ENCODE measurements at places on chromosomes 12 and 14.

DNA sequence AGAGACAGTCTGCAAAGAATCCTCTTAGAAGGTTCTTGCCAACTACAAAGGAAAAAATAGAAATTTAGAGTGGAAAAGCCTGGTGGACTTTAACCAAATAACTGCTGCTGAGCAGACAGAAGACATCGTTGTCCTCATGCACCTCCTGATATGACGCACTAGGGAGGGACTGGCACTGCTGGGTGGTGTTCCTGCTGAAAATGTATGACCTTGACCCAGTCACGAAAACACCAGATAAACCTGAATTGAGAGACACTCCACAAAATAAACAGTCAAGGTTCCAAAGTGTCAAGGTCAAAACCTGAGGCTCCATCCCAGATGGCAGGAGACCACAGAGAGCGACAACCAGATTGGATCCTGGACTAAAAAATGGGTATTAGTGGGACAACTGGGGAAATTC is 61.9 kb downstream of the CHGA start:
- no peak for DNase-seq

- DNase-seq: peak; percentile 91
These were observed 59.5 kb upstream of the CHGA start for GRCh38 chr14:92863286-92864080.

- DNase-seq: no peak
These were observed 258.4 kb upstream of the CRY1 start for GRCh38 chr12:107351713-107352112.

DNA sequence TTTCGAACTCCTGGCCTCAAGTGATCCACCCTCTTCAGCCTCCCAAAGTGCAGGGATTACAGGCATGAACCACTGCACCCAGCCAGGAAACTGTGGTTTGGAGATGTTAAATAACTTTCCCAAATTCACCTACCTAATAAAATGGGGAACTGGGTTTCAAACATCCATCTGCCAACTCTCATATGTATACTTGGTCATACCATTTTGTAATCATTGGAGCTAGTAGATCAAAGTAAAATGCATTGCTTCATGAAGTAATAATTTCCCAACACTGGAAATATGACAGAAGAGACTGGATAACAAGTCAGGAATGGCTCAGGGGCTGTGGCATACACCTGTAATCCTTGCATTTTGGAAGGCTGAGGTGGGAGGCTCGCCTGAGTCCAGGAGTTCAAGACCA is 5.3 kb upstream of the HECTD1 start:
- no peak for DNase-seq

DNA sequence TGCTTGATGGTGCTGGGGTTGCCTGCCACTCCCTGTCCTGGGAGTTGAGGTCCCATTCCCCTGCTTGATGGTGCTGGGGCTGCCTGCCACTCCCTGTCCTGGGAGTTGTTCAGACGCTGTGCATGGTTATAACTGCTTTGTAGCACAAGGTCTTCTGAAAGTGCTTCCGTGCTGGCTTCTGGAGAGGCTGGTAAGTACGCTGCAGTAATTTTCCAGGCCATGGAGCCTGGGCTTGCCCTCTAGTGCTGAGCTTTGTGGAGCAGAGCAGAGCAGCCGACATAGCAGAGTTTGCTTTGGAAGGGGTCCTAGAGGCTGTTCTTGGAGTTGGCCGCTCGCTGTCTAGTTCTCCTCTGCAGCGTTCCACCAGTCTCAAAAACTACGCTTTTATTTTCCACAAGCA is 6.3 kb downstream of the B4GALNT3 start:
- no peak for DNase-seq

DNA sequence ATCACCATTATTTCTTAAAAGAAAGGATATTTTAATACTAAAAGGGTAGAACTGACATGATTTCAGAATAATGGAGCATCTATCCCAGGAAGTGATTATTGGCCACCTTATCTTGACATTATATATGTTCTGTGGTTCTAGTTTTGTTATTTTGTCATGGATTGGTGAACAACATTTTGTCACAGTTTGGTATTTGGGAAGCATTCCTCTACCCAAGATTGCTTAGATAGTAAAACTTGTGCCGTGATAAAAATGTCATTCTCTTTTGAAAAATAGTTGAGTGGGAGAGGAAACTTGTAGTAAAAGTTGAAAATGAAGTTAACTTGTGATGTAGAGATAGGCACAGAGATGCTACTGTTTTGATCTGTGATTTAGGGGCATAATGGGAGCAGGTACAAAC is 65.7 kb downstream of the TMX1 start:
- DNase-seq: no peak

All from NCI-H748 treated with DMSO at 0.1 percent for 48 hours (cell line).